ENCODE measurements at places on chromosomes 3 and 15. TPM values are rescaled to one million over a fixed set of nuclear protein-coding genes. Genes with fewer than 3 reads are reported as not detected.

DNA sequence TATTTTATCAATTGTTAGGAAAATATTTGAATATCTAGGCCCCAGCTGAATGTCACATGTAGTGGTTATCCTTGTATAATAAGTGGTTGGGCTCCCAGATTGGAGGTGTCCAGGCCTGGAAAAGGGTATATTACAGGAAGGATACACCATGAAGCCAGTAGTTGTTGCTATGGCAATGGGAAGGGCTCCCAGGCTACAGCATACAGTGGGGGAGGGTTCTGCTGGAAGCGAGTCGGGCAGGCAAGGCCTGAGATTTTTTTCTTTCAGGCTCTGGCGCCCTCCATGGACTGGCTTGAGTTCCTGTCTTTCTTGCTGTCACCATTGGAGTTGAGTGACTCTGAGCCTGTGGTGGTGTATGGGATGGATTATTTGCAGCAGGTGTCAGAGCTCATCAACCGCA is 8.9 kb downstream of the ECE2 start:
- no peak overlapping the region for H3K4me3 ChIP-seq
- peaks cover 40% of the 10 kb centered on the region for H3K27me3 ChIP-seq
- no peaks in the 10 kb centered on the region for H3K36me3 ChIP-seq
- H3K4me1 ChIP-seq: no peaks in the 10 kb centered on the region
- DNase-seq: no peak
- H3K27ac ChIP-seq: no peak overlapping the region

The CCDC191 gene
- total RNA-seq: 15.6 TPM

The DUOXA2 gene
- not detected for total RNA-seq

GRCh38 chr3:155753038-155753639 is 8.3 kb upstream of the PLCH1 start:
- H3K27me3 ChIP-seq: no peaks in the 10 kb centered on the region
- no peak overlapping the region for H3K4me3 ChIP-seq
- no peak for DNase-seq
- H3K27ac ChIP-seq: no peak overlapping the region
- no peaks in the 10 kb centered on the region for H3K36me3 ChIP-seq

DNA sequence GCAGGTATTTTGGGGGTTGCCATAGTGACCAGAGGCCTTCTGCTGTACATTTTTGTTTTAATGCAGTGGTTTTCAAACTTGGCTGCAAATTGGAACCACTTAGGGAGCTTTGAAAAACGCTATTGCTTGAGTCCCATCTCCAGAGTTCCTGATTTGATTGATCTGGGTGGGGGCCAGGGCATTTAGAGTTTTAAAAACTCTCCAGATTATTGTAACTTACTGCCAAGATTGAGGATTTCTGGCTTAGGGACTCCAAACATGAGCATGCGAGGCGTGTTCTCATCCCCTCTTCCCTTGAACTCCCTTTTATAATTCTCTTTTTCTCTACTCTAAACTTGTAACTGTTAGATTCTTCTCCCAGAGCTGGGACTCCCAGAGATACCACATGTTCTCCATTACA is 340.8 kb upstream of the SUCLG2 start:
- H3K27ac ChIP-seq: no peak overlapping the region
- H3K36me3 ChIP-seq: no peaks in the 10 kb centered on the region
- no peaks in the 10 kb centered on the region for H3K4me1 ChIP-seq
- H3K27me3 ChIP-seq: no peaks in the 10 kb centered on the region
- no peak for DNase-seq

The RYR3 gene
- 0.07 TPM for total RNA-seq

DNA sequence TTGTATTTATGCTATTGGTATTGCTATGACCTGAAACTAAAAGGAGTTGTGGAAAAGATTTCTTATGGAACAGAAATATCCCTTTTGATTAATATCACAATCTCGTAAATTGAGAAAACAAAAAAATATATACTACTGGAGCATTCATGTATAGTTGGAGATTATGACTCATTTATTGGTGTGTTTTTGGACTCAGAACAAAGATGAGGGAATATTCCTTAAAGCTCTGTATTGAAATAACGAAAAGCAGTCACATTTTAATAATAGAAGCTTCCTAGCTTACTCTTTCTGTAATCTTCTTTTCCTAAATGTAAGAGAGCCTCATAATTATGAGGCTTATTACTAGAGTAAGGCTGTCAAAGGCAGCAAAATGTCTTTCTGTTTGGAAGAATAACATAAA is 14.3 kb downstream of the CTNNB1 start:
- H3K27ac ChIP-seq: peak overlapping the region; percentile 33
- H3K4me3 ChIP-seq: no peak overlapping the region
- H3K4me1 ChIP-seq: peaks cover 28% of the 10 kb centered on the region
- no peaks in the 10 kb centered on the region for H3K27me3 ChIP-seq
- DNase-seq: no peak
- peaks cover 7% of the 10 kb centered on the region for H3K36me3 ChIP-seq

The NOP10 gene
- total RNA-seq: 139 TPM

All from progenitor cell of endocrine pancreas (in vitro differentiated cells).